ENCODE measurements at places on chromosomes 3 and 15.

- DNase-seq = no peak
Observed at GRCh38 chr3:49662021-49662420, 12.1 kb upstream of the APEH start.

DNA sequence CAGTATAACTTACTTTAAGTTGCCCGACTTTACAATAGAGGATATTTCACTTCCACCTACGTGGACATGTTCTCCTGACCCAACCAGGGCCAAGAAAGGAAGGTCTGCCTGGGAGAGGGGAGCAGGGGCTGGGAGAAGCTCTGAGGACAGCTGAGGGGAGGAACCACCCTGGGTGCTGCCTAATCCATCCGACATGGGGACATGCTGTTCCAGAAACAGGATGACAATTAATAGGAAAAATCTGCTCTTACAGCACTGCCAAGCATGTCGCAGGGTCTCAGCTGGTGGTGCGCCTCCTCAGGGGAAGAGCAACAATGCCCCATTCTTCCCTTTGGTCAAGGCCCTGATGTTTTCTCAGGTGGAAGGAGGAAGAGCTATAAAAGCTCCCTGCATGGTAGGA lies 132.3 kb downstream of the NTRK3 start:
- DNase-seq = no peak

DNA sequence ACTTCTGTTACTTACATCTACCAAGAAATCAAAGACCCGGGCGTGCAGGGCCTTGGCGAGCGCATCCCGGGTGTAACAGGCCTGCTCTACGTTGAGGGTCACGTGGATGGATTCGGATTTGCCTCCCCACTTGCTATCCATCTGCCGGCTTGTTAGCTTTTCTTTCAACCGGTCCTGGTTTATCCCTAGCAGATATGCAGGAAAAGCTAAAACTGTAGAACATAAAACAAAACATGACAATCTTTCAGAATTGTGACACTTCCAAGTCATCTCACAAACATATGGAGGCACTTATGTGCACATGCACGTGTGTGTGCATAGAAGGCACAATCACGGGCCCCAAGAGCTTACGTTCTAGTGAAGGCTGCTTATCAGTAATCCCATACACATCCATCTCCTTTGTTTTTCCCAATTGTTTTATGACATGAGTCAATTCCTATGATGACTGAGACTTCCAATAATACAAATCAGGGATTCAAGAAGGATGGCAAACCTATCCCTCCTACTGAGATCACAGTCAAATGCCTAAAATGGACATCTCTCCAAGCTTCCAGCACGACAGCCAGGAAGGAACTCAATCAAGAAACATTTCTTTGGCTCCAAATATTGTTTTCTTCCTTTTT lies 11.3 kb downstream of the LDHAL6B start:
- DNase-seq = no peak

DNA sequence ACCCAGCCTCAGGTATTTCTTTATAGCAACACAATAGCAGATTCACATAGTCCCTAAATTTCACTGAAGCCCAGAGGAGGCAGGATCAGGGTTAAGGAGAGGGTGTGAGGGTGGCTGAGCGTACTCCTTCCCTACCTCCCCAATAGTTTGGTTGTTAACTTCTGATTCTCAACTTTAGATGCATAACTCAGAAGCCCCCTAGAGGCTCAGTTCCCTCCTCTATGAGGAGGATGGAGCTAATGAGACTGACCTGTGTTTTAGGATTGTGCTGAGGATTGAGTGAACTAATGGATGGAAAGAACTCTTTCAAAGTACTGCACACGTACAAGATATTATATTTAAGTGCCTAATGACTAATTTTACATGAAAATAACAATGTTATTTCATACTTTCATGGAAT lies 249.3 kb upstream of the SOX14 start:
- no peak for DNase-seq

- DNase-seq = no peak
Observed at GRCh38 chr15:48643776-48644466, 1.6 kb downstream of the FBN1 start.

DNA sequence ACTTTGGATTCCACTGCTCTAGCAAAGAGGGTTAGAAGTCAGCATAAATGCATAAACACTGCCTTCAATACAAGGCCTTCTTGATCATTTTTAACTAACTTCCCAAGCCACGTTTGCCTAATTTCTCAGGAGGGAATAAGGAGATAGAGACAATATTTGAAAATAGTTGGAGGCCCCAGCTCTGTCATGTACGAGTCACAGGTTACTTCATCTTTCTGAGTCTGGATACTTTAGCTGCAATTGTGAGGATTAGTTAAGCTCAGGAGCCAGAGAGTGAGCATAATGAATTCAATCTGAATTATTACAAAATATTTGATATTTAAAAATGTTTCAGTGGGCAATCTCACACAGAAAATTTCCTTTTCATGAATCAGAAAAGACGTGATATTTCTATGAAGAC lies 298.9 kb downstream of the SHOX2 start:
- no peak for DNase-seq

DNA sequence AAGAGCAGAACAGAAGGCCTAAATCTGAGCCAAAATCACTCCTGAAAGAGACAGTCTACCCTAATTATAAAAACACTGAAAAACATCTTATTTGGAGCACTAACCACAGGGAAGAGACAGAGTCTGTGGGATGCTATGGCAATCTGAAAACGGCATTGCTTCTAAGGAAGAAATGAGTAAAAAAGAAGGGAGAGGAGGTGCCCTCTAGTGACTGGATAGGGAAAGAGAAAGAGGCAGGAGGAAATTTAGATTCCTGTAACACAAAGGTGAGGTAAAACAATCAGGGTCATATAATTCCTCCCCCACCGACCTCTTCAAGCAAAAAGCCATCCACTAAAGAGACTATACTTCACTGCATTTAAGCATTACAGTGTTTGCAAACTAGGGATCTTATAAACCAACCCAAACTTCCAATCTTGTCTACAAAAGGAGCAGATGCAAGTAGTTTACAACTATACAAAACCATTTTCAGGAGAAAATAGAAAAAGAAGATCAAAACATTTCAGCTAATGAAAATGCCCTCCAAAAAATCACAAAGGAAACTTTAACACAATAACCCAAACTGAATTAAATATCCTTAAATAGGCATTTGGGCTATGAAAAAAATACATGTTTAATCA lies 32.6 kb downstream of the HACD2 start:
- DNase-seq = no peak

- DNase-seq = no peak
Observed at GRCh38 chr3:171376596-171376947, 83.6 kb downstream of the TNIK start.

DNA sequence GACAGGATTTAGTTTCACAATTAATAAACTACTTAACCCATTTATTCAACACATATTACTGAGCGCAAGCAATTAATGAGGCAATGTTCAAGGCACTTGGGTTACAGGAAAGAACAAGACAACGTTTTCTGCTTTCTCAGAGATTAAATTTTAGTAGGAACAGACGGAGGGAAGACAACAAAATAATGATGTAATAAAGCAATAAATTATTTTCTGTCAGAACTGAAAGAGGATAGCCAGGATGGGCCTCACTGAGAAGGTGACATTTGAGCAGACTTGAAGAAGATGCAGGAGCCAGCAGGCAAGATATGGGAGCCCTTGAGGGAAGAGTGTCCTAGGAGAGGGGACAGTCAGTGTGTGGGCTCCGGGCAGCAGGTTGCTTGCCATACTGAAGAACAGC lies 11.3 kb upstream of the RPL14 start:
- no peak for DNase-seq

GRCh38 chr3:23797491-23797890 lies 8.3 kb upstream of the UBE2E1 start:
- DNase-seq = no peak

- no peak for DNase-seq
Observed at GRCh38 chr3:28348265-28348628, 274 bp upstream of the ZCWPW2 start.

GRCh38 chr3:17157713-17158112 lies 273.0 kb downstream of the PLCL2 start:
- DNase-seq = no peak

DNA sequence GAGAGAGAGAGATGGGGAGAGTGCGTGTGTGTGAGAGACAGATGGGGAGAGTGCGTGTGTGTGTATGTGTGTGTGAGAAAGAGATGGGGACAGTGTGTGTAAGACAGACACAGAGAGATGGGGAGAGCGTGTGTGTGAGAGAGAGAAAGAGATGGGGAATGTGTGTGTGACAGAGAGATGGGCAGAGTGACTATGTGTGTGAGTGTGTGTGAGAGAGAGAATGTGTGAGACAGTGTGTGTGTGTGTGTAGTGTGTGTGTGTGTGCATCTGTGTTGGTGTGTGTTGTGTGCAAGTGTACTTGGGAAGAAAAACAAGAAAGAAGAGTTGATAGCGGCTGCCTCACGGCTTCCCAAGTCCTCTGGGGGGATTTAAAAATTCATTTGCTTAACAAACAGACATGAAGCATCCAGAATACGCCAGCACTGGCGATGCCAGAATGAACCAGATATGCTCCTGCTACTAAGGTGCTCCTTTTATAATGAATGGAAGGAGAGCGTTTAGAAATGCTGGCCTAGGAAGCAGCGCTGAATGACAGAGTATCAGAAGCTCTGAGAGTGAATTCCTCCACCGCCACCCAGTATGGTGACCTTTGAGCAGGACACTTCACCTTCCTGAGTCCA lies 186.1 kb upstream of the TSC22D2 start:
- no peak for DNase-seq

DNA sequence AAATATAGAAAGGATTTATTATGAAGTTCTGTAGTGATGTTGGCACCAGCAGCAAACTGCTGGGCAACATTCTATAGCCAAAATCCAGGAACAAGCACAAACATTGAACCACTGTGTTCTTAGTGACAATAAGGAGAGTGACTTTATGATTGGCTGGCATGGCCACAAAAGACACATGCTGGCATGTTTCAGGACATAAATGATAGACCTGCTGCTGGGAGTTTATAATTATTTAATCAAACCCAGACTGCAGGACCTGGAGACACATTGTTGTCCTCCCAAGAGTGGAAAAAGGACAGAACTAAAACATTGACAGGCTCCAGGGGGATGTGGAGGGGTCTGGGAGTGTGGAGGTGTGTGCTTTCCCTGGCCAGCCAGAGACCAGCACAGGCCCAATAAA lies 255.3 kb upstream of the LRTM1 start:
- DNase-seq = no peak

DNA sequence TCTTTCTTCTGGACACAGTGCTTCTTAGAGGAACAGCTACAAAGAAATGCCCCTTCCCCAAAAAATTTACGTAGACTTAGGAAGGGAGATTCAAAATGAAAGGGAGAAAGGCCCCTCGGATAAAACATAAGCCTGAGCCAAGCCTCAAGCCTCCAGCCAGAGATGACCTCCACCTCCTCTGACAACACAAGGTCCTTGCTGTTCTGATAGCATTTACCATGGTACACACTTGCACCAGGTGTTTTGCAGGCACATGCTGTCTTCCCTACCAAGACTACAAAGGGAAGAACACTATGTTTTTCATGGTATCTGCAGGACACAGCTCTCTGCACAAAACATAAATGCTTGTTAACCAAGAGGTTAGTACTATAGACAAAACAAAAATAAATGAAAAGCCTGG lies 27.8 kb downstream of the RYK start:
- no peak for DNase-seq

GRCh38 chr3:171695426-171695825 lies 114.9 kb downstream of the PLD1 start:
- no peak for DNase-seq

- DNase-seq = no peak
Observed at GRCh38 chr3:50531201-50531600, 27.8 kb upstream of the CACNA2D2 start.

DNA sequence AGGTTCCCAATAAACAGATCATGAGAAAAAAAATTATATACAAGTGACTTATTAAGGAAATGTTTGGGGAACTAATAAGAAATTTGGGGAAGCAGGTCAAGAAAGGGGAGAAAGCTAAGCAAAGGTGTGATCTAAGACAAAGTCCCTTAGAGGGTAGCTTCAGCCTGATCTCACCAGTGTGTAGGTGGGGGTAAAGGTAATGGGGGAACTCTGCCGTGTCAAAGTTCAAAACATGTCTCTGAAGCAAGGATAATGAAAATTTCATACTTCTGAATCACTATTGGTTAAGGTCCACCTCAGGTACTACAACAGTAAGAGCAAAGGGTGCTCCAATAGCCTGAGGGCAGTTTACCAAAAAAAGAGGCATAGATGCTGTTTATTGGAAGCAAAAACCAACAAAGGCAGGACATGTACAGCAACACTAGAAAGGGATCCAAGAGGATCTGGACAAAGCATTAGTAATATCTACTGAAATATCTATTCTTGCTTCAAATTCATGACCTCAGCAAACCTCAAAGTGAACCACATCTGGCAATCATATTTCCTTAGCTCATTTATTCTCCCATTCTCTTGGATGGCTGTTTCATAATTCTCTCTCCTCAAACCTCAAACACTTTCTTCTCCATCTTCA lies 6.9 kb downstream of the ACAD11 start:
- no peak for DNase-seq

All from NCI-H187 treated with DMSO at 0.1 percent for 48 hours (cell line).